ENCODE measurements at places on chromosomes 1 and 21.

DNA sequence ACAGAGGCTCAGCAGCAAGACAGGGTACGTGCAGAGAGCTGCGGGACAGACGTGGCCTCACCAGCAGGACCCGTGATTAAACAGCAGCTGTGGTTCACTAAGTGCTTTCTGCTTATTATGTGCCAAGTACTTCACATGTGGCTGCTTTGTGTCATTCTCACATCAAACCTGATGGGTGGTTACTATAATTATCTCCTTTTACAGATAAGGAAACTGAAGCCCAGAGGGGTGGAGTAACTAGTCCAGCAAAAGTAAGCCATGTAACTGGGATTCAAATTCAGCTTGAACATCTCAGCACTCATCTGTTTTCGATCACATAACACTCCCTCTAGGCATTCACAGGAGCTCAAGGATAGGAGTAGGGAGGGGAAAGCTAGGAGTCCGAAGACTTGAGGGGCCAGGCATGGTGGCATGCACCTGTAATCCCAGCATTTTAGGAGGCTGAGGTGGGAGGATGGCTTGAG, 50.8 kb upstream of the CLIC4 start:
- peak; percentile 13 for DNase-seq

DNA sequence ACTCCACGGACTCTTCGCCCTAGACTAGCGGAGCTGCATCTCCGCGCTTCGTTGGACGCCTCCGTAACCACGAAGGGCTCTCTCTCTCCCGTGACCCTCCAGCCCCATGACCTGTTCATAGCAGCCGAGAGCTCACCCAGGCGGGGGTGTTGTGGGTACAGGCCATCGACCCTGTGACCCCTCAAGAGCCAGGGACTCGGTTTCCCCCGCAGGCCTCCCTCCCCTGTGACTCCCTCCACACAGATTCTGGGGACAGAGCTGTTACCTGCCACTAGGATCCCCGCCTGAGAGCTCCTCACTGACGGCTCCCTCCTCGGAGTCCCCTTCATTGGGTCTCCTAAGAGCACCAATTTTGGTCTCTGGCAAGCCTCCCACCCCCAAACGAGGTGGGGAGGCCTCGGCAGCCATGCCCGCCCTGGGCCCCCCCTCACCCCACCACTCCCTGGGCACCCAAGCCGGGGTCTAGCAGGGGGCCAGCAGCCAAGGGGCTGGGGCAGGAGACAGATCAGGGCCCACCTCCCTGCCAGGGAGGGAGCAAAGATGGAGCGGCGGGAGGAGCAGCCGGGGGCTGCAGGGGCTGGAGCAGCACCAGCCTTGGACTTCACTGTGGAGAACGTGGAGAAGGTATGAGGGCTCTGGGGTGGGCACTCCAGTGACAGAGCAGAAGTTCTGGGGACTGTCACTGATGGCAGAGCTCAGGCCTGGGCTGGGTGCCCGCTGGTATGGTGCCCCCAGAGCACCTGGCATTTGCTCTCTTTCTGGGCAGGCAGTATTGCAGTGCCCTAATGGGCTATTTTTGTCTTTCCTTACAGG, 517 bp downstream of the IPO13 start:
- no peak for DNase-seq

GRCh38 chr1:87937831-87938395, 609.2 kb downstream of the LMO4 start:
- no peak for DNase-seq

- no peak for DNase-seq
Observed at GRCh38 chr1:216805233-216805632, 82.0 kb upstream of the ESRRG start.

- DNase-seq = peak; percentile 59
Observed at GRCh38 chr1:24830680-24831272, 85.5 kb downstream of the CLIC4 start.

- no peak for DNase-seq
Observed at GRCh38 chr1:112939810-112940209, 16.2 kb downstream of the SLC16A1 start.

GRCh38 chr1:208190784-208191183, 53.4 kb downstream of the PLXNA2 start:
- no peak for DNase-seq

DNA sequence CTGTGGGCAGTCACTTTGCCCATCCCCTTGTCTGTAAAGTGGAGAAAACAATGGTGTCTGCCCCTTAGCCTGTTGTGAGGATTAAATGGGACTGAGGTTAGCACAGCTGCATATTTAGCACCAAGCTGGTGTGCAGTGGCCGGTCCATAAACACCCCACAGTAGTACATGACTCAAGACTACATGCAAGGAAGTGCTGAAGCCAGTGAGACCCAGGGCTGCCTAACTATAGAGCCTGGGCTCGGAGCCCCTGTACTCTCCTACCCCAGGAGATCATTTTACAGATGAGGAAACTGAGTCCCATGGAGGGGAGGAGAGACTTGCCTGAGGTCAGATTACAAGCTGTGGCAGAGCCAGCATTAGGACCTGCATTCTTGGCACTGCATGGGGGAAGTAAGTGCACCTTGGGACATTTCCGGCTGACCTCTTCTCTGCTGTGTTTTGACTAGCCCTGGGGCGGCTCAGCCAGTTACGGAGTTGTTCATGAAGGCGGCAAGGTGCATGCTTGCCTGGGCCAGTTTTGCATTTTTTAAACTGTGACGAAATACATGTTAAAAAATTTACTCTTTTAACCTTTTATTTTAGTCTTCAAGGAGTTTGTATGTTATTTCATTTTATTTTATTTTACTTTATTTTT, 3.2 kb downstream of the SERINC2 start:
- DNase-seq = no peak

GRCh38 chr1:5770981-5771765, 221.1 kb downstream of the NPHP4 start:
- DNase-seq = no peak

DNA sequence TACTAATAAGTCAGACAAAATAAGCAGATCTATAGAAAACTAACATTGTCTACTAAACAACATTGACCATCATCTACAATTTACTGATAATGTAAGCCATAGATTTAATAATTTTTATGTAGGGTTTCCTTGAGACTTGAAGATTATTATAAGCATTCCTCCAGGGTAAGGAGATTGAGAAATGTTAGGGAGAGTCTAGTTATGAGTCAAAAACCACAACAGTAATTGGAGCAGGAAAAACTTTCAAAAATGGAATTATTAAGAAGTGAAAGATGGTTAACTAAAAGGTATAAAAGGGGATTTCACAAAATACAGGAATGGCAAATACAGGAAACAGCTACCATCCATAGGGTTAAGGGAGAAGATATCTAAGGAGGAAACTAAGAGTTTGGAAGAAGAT, 12.4 kb upstream of the UHMK1 start:
- no peak for DNase-seq

- DNase-seq = no peak
Observed at GRCh38 chr1:241592273-241592958, 47.8 kb downstream of the CHML start.

GRCh38 chr1:81379430-81379829, 421.3 kb upstream of the ADGRL2 start:
- DNase-seq = no peak

DNA sequence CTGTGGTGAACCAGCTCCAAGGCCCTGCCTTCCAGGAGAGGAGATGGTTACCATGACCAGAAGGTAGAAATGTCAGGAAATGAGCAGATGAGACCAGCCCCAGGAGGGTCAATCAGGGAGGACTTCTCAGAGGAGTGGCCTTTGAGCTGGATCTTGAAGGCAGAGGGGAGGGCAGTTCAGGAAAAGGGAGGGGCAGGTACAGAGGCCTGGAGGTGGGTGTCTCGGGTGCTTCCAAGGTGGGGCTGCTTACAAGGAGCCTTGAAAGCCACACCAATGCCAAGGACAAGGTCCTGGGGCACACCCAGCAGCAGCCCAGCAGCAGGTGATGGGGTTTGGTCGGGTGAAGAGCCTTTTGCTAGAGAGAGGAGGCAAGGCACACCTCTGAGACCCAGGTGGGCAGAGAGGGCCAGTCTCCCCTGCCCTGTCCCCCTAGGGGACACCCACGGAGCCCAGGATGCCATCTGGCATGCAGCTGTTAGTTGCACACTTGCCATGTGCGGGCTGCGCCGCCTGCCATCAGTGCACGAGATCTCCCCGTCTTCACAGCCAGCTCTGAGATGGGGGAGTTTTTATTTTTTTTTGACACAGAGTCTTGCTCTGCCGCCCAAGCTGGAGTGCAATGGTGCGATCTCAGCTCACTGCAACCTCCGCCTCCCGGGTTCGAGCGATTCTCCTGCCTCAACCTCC, 18.5 kb downstream of the SLC66A1 start:
- no peak for DNase-seq

GRCh38 chr1:192592981-192593708, 17.6 kb downstream of the RGS1 start:
- DNase-seq = no peak

DNA sequence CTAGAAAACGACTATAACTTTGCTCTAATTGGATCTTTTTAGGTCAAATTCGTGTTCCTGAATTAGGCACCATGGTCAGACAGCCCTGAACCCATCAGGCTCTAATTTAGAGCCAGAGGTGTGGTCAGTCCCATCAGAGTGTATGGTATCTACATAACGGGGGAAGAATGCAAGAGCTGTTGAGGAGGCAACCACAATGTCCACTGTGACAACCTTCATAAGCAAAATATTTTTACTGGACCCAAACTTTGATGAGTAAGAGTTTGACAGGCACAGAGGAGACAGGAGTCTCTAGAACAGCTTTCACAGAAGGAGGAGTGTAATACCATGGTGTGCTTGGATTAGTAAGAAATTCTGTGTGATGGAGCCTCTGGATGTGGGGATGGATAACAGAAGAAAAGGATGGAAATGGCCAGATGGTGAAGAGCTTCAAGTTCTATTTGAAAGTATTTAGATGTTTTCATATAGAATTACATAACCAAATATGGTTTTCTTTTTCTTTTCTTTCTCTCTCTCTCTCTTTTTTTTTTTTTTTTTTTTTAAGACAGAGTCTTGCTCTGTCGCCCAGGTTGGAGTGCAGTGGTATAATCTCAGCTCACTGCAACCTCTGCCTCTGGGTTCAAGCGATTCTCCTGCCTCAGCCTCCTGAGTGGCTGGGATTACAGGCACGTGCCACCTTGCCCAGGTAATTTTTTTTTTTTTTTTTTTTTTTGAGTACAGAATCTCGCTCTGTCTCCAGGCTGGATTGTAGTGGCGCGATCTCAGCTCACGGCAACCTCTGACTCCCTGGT, 24.9 kb downstream of the UBE2U start:
- DNase-seq = no peak

DNA sequence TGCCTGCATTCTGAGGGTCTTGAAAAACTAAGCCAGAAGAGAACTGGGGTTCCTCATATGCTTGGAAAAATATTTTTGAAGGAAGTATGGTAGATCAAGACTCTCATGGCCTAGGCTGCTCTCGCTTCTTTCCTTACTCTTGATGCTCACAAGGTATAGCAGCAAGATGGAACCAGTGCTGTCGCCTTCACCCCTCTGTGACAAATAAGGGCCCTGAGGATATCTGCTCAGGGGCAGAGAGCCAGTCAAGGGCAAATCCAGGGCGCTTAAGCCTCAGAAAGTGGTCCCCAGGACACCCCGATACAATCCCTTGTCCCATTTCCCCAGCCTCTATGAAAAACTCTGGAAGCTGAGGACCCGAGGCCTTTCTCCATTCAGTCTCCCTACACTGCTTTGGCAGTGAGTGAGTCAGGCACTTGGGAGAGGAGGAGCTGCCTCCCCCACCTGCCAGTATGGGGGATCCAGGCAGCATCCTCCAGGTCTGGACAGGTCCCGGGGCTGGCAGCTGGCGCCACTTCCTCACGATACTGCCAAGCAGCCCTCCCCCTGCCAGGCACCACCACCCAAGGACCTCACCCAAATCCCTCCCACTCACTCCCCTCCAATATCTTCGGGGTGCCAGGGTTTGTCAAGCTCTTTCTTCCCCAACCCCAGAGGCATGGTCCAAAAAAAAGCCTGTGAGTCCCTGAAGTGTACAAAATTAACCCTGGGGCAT, 1.3 kb downstream of the IGSF9 start:
- DNase-seq = no peak

- DNase-seq = no peak
Observed at GRCh38 chr21:42017022-42017421, 6.9 kb upstream of the ZBTB21 start.

DNA sequence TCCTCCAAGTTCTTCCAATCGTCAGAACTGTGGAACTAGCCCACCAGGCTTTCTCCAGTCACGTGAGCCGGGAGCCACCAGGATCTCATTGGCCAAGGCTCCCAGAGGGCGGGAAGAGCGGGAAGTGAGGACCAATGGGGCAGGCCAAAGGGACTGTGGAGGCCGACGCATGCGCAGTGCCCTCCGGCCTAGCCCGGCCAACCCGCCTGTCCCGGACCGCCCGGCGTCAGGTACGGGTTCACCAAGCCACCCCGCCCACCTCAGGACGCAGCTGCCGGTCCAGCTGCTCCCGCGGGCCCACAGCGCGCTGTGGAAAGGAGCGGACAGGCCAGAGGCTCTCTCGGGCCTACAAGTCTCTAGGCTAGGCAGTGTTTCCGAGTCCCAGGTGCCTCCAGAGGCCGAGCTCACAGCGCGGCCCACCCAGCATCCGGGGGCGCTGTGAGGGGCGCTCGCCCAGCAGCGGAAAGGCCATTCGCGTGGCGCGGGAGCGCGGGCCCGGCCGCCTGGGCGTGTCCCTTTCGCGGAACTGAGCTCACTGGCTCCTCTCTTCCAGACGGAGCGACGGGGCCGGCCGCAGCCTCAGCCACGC, 10.9 kb downstream of the OR14I1 start:
- DNase-seq = no peak

DNA sequence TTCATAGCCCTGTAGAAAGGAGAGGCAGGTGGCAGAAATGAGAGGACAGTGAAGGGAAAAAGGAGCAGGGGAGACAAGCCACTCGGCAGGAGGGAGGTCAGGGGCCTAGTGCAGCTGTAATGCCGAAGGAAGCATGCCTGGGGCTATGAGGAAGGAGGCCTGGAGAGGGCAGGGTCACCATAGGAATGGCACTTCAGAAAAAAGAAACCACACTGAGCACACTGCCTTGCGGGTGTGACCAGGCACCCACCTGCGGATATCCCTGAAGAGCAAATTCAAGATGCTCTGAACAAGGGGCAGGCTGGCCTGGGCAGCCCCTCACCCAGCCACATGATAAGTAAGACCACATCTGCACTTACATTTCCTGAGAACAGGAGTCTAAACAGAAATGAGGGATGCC, 104.7 kb downstream of the JAK1 start:
- DNase-seq = no peak

DNA sequence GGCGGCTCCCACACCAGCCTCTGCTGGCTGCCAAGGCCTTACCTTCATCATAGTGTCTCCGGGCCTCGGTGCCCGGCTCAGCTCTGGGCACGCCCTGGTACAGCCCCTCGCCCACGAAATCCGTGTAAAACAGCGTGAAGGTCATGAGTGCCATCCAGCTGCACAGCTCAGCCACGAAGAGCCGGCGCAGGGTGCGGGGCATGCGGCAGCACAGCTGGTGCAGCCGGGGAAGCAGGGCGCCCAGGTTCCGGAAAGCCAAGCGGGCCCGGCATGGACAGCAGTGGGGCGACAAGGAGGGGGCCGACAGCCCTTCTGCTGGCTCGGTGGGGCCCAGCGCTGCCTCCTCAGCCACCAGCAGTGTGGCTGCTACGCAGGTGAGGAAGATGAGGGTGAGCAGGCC, 17.5 kb downstream of the SLC45A3 start:
- DNase-seq = no peak
